ENCODE measurements at places on chromosomes 13 and 19.
A peak's percentile ranks its signal among the peaks of the same experiment; 100 is the strongest.

GRCh38 chr19:51139299-51140014 lies 2.6 kb upstream of the SIGLEC7 start:
- DNase-seq = no peak

DNA sequence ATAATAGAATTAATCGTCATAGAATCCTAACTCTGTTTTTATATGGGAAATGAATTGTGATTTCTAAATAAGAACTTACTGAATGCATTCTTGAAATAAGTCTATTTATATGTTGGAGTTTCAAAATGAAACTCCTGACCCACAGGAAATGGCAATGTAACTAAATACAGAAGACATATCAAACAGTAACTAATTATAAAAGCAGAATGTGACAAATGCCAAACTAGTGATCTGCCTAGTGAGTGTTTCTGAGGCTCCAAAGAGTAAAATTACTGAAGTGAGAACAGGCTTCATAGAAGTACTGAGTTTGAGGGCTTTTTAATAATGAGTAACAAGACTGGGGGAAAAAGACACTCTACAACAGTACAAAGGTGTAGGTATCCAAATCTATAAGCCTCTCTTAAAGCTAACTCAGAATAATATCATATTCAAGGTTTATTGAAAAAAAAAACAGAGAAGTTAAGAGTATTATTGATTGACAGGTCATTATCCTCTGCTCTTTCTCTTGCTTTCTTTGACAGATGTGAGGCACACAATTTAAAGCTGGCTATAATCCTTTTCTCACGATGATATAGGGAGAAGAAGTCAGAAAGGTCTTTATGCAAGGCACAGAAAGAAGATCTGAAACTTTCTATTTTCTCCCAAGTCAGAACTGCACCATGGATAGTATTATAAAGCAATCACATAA lies 17.4 kb upstream of the ATXN8OS start:
- DNase-seq = no peak

DNA sequence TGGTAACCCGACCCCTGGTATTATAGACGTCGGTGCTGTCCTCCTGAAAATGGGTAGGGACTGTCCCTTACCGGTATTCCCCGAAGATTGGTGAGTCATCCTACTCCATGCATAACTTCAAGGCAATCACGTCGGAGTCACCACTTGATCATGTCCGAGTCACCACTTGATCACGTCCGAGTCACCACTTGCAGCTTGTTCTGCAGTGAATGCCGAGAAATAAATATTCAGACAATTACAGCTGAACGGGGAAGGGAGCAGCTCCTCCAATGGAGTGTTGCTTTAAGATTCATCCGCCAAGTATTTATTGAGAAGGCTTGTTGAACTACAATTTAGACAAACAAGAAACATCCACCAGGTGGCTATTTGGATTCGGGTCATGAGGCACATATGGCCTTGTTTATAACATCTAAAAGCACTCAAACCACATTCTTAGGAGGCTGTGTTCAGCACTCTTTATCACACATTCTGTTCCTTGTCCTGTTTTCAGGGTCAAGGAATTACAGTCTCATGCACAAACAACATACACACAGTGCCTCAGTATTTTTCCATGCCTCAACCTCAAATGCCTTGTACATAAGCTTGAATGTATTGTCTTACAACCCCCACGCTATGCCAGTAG lies 43.1 kb downstream of the ZNF726 start:
- no peak for DNase-seq

GRCh38 chr19:51904331-51905165 lies at the start of gene ZNF649:
Gene ZNF649 (minus strand): TSS chr19:51905017. CDS start chr19:51900107, 4,910 bp downstream.
- peak; percentile 80 for DNase-seq

- no peak for DNase-seq
Observed at GRCh38 chr13:39916330-39916729, 260.9 kb downstream of the COG6 start.

- no peak for DNase-seq
Observed at GRCh38 chr13:80527400-80527799, 186.5 kb upstream of the SPRY2 start.

- DNase-seq = no peak
Observed at GRCh38 chr13:20840568-20840967, 62.0 kb downstream of the XPO4 start.

GRCh38 chr19:33689138-33689746 lies 67.5 kb downstream of the CHST8 start:
- DNase-seq = no peak

GRCh38 chr19:54178581-54179261 lies 5.8 kb upstream of the TMC4 start:
- DNase-seq = no peak

DNA sequence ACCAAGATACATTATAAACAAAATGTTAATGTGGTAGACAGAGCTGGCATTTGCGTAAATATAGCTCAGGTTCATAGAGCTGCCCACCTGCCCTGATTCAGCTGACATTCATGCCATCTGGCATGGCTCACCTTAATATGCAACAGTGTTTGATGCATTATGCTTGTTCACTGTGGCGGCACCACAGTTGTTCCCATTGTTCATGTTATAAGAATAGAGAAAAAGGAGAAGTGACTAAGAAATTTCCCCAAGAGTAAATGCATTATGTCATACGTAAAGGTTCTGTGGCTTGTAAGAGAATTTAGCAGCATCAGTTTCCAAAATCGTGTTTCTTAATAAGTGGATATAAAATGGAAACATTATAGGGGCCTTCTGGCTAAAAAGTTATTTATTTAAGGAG lies 4.5 kb downstream of the CCNA1 start:
- DNase-seq = no peak

DNA sequence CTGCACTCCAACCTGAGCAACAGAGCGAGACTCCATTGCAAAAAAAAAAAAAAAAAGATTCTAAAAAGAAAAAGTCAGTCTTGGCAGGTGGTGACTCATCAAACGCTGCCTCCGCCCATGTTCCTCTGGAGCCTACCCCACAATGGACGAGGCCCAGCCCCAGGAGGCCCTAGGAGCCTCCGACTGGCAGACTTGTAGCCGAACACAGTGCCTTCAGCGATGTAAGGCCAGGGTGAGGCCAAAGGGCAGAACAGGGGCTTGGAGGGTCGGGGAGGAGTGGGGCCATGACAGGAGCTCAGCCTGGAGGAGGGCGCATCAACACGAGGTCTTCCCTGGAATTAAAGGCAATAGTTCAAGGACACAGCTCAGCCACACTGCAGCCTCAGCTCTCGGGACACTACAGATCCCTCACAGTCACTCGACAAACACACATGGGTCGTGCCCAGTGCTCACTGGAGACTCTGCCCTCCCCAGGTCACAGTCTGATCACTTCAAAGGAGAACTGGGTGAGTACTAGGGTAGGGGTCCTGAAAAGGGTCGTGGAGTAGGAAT lies 5.1 kb downstream of the USE1 start:
- DNase-seq = no peak

GRCh38 chr19:23946569-23946968 lies 31.9 kb downstream of the ZNF726 start:
- DNase-seq = no peak

GRCh38 chr13:76164290-76164689 lies 528.2 kb downstream of the LMO7 start:
- no peak for DNase-seq

DNA sequence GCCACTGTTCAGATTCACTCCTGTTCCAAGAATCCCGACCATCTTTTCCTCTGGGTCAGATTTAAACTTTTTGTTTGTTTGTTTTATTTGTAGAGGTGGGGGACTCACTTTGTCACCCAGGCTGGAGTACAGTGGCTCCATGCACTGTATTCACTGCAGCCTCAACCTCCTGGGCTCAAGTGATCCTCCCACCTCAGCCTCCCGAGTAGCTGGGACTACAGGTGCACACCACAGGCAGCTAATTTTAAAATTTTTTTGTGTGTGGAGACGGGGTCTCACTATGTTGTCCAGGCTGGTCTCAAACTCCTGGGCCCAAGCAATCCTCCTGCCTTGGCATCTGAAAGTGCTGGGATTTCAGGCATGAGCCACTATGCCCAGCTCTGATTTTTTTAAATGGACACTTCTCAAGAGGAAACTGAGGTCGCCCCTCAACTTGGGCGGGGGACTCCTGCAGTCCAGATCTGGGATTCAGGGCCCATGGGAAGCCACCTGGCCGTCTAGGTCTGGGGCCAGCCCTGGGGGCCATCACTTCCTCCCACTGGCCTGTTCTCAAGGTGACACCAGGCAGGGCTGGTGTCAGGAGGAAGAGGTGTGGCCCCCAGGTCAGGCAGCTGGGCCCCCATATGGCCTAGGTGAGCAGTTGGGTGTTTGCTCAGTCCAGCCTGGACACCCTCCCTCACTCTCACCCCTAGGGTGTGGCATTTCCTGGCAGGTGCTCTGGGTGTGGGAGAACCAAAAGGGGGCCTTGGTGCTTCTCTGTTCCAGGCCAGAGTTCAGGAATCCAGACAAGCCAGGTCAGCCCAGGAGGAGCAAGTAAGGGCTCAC lies 1.3 kb downstream of the B3GNT3 start:
- DNase-seq = no peak

- peak; percentile 27 for DNase-seq
Observed at GRCh38 chr13:48000559-48001113, 437 bp downstream of the SUCLA2 start.

GRCh38 chr19:18119717-18120105 lies 22.1 kb downstream of the MAST3 start:
- no peak for DNase-seq

GRCh38 chr13:21549633-21550032 lies 54.3 kb downstream of the MICU2 start:
- no peak for DNase-seq

GRCh38 chr13:40152922-40153321 lies 497.5 kb downstream of the COG6 start:
- no peak for DNase-seq

DNA sequence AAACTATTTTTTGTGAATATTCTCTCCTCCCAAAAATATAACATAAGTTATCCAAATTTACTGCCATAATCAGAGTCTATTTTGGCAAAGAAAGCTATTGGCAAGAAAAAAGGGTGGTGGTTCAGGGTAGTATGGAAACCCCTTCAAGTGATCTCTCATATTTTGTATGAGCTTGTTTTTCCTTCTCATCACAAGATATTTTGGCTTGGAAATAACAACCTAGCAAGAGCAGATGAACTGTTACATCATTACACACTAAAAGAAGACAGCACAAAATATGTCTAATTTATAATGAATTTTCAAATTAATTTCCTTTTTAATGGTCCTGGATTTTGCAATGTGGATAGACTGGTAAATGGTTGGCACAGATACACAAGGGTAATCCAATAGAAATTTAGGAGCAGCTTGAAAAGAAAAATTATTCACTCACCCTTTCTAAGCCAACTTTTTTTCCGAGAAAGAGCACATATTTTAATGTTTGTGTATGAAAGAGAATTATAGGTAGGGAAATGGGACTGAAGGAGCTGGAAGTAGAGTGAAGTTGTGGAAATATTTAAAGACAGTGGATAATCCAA lies 225.1 kb downstream of the EFNB2 start:
- DNase-seq = no peak

- DNase-seq = no peak
Observed at GRCh38 chr13:44648392-44649103, 72.4 kb upstream of the TSC22D1 start.

DNA sequence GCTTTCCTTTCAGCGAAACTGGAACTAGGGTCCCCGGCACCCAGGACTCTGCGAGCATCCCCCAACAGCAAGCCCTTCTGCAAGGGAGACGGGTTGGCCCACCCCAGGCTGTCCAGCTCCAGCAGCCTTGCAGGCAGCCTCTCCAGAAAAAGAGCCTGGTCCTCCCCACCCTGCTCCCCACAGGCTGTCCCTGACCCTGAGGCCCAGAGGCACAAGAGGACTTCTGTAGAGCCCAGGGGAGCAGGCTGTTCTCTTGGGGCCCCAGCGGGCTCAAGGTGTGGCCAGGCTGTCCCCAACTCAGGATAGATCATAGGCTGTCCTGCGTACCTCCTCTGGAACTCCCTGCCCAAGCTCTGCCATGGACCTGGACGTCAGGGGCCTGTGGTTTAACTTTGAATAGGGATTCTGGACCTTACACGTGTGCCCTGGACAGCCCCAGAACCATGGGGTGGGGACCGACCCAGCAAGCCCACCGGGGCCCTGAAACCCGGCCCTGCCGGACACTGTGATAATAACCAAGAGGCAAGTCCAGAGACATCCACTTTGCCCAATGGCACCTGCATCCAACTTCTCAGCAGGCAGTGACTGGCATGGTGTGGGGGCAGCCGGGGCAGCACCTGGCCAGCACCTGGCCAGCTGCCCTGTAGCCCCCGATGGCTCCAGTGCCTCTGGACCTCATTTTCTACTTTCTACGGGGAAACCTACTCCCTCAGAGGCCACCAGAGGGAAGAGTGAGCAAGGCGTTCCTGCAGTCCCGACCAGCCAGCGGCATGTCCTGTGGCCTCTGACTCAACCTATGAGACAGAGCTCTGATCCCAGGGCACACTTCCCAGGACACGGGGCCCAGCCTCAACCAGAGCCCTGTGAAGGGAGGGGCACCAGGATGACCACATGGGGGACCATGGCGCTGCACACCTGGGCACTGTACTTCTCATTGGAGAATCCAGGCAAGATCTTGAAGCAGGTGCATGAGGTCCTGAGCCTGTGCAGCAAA lies 50.9 kb upstream of the TPM4 start:
- DNase-seq = no peak

GRCh38 chr19:10521461-10522171 lies 4.4 kb upstream of the S1PR5 start:
- no peak for DNase-seq

GRCh38 chr13:31032528-31033113 lies 100.2 kb downstream of the TEX26 start:
- no peak for DNase-seq

DNA sequence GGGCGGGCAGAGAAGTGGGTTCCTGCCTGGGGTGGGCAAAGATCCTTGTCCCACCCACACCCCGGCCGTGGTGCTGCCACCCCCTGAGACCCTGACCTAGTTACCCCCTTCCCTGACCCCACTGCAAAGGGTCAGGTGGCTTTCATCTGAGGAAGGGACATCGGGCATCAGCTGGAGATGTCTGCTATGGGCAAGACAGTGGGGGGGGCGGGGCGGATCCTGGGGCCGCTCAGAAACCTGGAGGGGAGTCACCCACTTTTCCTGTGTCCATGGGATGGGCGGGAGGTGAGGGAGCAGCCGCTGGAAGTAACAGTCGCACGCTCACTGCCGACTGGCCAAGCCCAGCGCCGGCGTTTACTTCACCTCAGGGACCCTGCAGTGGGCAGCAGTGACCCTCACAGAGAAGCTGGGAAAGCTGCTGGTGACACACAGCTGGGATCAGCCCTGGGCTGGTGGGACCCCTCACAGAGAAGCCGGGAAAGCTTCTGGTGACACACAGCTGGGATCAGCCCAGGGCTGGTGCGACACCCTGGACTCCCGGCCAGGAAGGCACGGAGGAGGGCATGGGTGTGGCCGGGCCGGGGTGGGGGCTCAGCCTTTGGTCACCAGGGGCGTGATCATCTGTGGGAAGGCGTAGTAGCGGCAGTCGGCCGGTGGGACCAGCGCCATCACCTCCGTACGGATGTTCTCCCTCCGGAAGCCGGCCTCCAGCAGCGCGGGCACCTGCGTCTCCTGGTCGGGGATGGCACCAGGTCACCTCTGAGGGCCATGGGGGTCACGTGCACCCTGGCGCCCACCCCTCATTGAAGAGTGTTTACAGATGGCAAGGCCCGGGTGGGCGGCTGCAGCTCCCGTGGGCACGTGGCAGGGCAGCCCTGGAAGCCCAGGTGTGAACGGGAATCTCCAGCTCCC lies 4.3 kb downstream of the GAMT start:
- no peak for DNase-seq

All from substantia nigra (tissue), 51 donors.